T follicular helper cell (primary cell): ENCODE measurements at places on chromosomes 7 and 10.
A peak's percentile ranks its signal among the peaks of the same experiment; 100 is the strongest.

DNA sequence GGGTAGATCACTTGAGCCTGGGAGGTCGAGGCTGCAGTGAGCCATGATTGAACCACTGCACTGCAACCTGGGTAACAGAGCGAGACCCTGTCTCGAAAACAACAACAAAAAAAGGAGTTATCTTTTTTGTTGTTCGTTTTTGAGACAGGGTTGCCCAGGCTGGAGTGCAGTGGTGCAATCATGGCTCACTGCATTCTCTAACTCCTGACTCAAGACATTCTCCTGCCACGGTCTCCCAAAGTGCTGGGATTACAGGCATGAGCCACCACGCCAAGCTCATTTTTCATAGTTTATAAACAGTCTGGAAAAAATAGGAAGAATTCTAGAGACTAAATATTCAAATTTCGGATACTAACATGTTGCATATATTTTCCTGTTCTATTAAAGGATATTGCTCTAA is 29.4 kb downstream of the SFXN4 start:
- no peak for DNase-seq

DNA sequence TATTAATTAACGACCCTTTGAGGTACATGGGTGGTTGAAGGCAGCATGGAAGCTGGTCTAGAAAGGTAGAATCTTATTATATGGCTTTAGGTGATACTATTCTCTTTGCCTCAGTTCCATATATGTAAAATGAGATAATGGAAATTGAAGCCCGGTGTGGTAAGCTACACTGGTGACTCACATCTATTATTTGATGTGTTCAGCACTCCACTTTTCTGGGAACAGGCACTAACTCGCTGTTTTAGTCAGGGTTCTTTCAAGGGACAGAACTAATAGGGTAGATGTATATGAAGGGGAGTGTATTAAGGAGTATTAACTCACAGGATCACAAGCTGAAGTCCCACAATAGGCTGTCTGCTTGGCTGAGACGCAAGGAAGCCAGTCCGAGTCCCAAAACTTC is 4.4 kb upstream of the TRUB1 start:
- DNase-seq: no peak

- no peak for DNase-seq
Measured at GRCh38 chr10:127207081-127207480, 10.7 kb upstream of the INSYN2A start.

DNA sequence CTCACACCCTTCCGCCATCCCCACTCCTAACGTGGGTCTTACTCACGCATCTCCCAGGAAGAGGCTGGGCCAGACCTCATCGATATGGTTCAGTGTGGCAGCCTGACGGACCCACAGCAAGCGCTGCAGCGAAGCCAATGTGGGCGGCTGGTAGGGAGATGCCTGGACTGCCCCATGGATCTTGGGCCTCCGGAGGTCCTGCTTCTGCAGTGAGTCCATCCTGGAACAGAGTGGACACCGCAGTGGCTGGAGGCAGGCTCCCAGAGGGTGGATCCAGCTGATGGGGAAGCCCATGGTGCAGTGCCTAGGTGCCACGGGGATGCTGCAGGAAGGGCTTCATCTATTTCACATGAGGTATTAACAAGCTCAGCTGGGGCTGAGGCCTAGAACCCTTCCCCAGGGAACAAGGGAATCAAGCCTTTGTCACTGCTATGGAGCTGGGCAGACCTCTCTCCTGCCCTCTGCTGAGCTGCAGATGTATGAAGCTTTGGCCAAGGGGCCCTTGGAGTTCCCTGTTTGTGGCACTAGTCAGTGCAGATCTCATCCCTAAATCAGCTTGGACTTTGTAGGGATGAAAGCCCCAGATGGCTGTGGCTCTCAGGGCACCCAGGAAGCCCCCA is 13.7 kb upstream of the SAMD8 start:
- no peak for DNase-seq

- no peak for DNase-seq
Measured at GRCh38 chr10:85284778-85285770, 956.7 kb downstream of the CCSER2 start.

- DNase-seq: no peak
Measured at GRCh38 chr10:97016728-97017473, 168.9 kb downstream of the SLIT1 start.

GRCh38 chr7:139345042-139345441 is 3.9 kb downstream of the FMC1 start:
- DNase-seq: no peak

DNA sequence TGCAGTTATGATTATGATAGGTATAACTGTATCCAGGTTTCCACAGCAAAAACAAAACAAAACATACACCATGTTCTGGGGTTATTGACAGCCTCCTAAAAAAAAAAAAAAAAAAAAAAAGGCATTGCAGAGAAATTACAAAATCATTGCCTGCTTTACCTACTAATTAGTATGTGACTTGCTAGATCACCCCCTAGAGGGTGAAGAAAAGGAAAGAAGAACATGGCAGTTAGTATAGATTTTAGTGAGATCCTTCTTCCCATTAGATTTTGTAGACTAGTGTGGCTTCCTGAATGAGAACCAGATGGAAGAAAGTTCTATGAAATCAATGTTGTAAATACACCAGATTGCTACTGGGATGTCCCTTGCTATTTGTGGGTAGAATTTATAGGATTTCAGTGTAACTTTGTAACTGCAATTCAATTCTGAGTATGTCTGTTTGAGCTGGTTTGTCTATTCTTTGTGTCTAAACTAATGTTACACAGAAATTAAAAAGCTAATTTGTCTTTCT is 24.0 kb upstream of the AGBL3 start:
- DNase-seq: no peak

GRCh38 chr10:132412316-132413192 is 15.6 kb downstream of the PWWP2B start:
- DNase-seq: no peak

DNA sequence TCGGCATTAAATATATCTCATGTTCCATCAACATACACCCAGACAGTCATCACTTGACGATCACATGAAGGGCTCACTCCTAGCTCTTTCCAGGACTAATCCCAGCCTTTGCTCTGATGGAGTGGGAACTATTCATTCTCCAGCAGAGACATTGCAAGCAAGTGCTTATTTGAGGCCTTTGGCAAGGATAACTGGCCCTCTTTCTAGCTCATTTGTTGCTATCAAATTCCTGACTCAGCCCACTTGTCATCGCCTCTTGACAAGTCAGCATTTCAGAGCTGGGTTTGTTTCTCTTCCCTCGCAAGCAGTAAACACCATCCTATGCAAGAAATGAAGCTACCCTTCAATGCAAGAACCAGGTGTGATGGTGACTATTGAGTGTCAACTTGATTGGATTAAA is 1165.7 kb upstream of the AUTS2 start:
- no peak for DNase-seq

- peak; percentile 40 for DNase-seq
Measured at GRCh38 chr7:135169141-135169963, 1.2 kb downstream of the CYREN start.

DNA sequence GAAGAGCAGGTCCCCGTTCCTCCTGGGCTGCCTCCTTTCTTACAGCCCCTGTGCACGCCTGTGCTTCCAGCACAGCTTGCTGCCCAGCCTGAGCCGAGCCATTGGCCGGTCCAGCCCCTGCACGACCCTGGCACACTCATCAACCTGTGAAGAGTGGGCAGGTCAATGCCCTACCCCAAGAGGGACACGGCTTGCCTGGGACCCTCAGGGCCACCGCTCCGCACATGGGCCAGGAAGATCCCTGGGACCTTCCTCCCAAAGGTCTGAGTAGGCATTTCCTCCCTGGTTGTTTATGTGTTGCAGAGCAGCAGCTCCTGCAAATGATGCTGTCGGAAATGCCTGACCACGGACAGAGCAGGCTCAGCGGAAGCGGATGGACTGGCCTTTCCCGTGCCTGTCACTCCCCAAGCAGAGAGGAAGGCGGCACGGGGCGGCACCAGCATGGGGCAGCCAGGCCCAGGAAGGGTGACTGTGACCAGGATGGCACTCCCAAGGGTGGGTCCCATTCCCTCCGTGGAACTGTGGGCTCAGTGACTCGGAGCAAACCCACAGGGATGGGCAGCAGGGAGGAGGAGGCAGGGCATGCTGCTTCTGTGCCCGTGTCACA is 252.5 kb downstream of the TNS3 start:
- DNase-seq: no peak
